A172 (cell line): ENCODE measurements at places on chromosomes 1 and 21.
A peak's percentile ranks its signal among the peaks of the same experiment; 100 is the strongest.

DNA sequence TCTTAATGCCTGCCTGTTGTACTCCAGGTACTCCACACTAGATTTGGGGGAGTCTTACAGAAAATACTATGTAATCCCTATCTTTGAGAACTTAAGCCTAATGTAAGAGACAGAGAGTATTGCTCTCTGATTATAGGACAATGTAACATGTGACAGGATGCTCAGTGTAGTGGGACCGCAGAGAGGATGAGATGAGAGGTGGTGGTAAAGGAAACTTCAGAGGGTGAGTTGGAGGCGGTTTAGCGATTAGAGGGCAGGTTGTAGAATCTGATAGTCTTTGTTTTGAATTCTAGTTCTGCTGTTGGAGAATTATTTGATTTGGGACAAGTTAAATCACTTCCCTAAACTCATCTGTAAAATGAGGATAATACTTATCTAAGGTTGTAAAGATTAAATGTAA is 5.4 kb downstream of the SOAT1 start:
- no peak for DNase-seq

GRCh38 chr1:151511636-151512215 is 539 bp downstream of the CGN start:
- DNase-seq = peak; percentile 53

DNA sequence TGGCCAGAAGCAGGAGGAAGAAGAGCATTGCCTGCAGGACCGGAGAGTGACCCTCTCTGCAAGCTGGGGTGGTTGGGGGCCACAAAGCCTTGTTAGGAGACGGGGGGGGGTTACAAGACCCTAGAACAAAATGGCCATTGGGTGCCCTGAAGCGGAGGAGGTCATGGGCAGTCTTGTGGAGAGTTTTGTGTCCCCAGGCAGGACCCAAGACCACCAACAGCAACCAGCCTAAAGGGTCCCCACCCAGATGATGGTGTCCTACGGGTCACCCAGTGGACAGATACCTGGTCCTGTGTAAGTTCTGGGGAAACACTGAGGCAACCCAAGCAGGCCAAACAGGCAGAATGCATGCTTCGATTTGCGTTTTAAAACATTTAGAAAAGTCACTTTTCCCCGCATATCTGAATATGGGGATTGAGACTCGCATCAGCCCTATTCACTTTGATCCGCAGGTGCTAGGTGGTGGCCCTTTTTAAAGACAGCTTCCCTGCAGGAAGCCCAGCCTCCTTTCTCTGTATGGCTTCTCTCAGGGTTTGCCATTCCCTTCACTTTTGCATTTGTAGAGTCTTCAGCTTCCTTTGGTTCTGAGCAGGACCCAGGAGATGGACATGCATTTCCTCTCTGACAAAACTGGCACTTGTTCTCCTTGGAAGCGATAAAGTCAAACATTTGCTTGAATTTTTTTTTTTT is 21.1 kb downstream of the GNG4 start:
- DNase-seq = no peak

DNA sequence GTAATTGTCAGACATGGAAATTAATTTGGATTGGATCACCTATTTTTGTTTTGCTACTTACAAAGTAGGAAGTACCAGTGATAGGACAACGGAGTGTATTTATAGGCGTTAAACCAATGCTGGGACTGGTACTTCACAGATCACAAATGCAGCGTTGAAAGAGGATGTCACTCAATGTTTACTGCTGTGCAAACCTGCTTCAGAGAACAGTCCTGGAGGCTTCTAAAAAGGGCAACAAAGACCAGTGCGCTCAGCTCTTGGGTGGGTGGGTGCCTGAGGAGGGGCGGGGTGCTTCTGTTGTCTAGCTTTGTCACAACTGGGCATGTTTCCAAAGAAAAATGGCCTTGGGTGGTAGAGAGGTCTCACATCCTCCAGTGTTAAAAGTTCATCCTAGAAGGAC is 2.1 kb downstream of the C1orf21 start:
- DNase-seq = no peak

GRCh38 chr21:42262831-42263231 is 43.9 kb downstream of the ABCG1 start:
- DNase-seq = peak; percentile 90
